ENCODE measurements at places on chromosomes 16 and 17.
A peak's percentile ranks its signal among the peaks of the same experiment; 100 is the strongest.

- DNase-seq: no peak
Measured at GRCh38 chr17:81066072-81066471, 31.1 kb downstream of the BAIAP2 start.

DNA sequence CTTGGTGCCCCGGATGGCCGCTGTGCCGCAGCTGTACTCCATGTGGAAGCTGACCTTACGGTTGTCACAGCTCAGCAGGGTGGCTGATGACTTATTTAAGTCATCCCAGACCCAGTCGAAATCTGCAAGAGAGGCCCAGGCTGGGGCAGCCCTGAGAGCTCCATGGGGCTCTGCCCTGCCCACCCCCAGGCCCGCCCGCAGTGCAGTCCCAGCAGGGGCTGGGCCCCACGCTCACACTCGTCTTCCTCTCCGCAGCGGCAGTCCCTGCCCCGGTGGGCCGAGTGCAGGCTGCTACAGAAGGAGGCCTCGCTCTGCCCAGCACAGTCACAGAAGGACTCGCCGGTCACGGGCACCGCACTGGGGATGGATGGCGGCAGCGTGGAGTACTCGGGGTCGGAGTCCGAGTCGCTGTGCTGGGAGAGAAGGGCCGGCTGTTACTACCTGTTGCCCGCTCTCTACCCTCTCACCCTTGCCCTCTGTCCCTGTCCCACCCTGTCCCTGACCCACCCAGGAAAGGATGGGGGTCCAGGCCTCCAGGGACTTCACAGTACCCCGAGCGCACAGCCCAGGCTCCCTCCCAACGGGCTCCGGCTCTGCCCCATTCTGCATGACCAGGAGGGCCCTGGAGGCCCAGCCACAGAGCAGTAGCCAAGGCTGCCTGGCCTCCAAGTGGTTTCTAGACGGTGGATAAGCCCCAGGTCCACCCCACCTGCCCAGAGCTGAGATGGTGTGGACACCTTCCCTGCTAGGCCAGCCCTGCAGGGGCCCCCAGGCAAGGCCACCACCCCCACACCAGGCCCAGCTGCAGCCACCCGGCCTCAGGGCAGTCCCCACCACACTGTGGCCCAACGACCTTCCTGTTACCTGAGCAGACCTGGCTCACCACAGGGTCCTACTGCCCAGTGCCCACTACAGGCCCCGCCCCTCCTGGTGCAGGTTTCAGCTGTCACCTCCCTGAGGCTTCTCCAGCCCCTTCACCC, 3.9 kb downstream of the SPSB3 start:
- no peak for DNase-seq

GRCh38 chr17:66637491-66637890, 197.4 kb upstream of the CACNG5 start:
- no peak for DNase-seq

- DNase-seq: peak; percentile 96
Measured at GRCh38 chr16:85381738-85382592, 231.2 kb upstream of the GSE1 start.

GRCh38 chr17:73293031-73293430, 18.8 kb downstream of the CDC42EP4 start:
- DNase-seq: no peak

DNA sequence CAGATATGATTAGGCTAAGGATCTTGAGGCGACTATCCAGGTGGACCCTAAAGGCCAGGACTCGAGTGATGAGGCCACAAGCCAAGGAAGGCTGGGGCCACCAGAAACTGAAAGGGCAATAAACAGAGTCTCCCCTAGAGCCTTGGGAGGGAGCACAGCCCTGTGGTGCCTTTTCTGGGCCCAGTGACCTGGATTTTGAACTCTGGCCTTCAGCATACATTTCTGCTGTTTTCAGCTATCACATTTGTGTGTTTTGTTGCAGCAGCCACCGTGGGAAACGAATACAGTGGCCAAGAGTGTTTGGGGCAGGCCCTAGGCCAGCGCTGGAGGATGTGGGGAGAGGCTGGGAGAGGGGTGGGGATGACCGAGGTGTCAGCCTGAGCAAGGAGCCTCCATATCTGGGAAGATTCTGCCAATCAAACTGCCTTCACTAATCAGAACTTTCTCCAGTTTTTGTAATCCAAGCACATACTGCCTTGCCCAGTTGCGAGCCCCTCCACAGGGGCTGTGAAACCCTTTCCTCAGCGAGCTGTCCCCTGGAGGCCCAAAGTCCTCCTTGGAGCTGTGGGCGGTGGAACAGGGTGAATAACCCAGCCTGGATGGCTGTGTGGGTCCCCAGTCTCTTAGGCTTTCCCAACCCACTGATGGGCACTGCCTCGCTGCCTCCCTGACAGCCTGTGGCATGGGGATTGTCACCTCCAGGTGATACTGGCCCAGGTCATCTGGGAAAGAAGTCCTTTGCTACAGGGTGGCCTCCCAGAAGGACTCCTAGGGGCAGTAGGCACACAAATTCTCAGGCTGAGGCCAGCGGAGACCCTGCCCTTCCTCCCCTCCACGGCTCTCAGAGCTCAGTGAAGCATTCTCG, 16.8 kb downstream of the B9D1 start:
- no peak for DNase-seq

DNA sequence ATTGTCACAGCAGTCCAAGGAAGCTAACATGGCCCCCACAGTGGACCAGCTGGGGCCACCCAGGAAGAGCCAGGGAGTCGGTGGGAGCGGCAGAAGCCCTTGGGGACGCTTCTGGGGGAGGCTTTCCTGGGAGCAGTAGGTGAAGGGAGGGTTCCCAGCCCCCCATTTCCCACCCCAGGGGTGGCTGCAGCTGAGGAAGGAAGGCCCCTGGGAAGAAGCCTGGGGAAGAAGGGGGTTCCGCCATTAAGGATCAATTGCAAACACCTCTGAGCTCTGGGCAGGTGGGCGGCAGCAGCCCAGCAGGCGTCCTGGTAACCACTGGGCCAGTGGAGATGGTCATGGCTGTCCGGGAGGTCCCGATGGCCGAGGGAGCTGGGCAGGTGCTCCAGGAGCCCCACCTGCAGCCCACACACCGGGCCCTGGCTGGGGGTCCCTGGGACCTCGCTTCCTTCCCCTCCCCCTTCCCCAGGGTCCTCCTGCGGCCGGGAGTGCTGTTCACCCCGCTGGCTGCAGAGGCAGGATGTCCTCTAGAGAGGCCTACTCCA, 592 bp upstream of the PERCC1 start:
- DNase-seq: no peak
